Activated naive CD4-positive, alpha-beta T cell treated with anti-CD3 and anti-CD28 coated beads, Interleukin-2, amount 50 U/mL, for 72 hours (primary cell): ENCODE measurements at places on chromosomes 5 and 9. TPM values are rescaled to one million over a fixed set of nuclear protein-coding genes. Genes with fewer than 3 reads are reported as not detected.

The ZNF622 gene
- 37.3 TPM for total RNA-seq

- no peak for DNase-seq
These were observed 62.0 kb downstream of the RASGRF2 start for GRCh38 chr5:81021951-81022687.

GRCh38 chr5:135157421-135158313, 123.6 kb upstream of the PITX1 start:
- DNase-seq = no peak

The NUP214 gene
- total RNA-seq = 46.4 TPM

GRCh38 chr5:127101935-127102334, 28.6 kb upstream of the C5orf63 start:
- DNase-seq = no peak

The CD274 gene
- total RNA-seq = 34.5 TPM

The IL7R gene
- total RNA-seq = 309 TPM

GRCh38 chr5:9054322-9054721, 491.6 kb downstream of the SEMA5A start:
- DNase-seq = no peak

The EXOSC3 gene
- 106 TPM for total RNA-seq

GRCh38 chr5:78677777-78678668, 29.5 kb upstream of the LHFPL2 start:
- DNase-seq = no peak

DNA sequence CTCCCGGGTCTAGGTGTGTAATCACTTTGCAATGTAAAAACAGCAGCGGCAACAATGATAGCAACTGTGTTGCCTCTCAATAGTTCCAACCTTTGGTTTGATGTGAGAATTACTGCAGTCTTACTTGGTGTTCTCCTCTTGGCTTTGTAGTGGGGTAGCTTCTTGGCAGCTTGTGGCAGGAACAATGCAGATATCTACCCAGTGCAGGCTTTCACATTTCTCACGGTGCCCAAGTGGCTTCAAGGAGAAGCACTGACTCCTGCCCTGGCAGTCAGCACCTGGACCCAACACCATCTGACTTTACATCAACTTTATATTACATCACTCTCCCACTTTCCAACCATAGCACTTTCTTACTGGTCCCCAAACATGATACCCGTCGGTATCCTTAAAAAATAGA, 28.4 kb upstream of the TIFAB start:
- no peak for DNase-seq

DNA sequence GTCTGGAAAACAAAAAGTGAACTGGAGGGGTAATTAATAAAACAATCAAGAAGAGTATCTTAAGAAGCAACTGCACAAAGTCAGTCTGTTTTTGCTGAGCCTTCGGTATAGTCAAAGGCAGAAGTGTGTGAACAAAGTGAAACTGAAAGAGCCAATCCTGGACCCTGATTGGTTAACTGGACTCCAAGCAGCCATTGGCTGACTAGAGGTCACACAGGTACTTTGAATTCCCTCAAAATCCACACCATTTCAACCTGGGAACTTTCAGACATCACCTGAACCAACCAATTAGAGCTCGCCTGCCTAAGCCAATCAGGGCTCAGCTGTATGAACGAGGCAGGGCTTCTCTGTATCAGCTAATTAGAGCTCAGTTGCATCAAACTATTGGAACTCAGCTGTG, 286.7 kb downstream of the TLE4 start:
- no peak for DNase-seq

DNA sequence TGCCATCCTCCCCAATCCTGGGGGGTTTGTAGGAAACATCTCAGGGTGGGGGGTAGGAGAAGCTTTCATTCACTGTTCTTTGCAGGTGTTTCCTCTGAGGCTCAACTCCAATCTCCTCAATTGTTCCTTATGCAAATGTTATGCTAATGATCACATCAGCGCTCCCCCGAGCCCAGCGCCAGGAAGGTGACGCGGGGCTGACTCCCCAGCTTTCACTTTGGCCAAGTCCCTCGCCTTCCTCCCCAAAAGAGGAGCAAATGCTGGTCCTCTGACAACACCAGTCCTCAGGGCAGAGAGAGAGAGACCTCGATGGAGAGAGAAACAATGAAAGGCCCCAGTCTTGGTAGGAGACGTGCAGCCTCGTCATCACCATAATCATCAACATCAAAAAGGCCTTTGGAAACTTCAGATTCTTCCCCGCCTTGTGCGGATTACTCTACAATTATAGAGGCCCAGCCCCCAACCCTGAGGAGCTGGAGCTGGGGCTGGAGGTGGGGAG, 39.1 kb downstream of the PCDH1 start:
- no peak for DNase-seq

The PPP2CA gene
- total RNA-seq = 133 TPM

GRCh38 chr5:61333321-61333953, 1.4 kb downstream of the ZSWIM6 start:
- peak; percentile 66 for DNase-seq

- no peak for DNase-seq
These were observed 647.2 kb downstream of the PDE4D start for GRCh38 chr5:59246145-59246869.

The IFNA2 gene
- not detected for total RNA-seq

DNA sequence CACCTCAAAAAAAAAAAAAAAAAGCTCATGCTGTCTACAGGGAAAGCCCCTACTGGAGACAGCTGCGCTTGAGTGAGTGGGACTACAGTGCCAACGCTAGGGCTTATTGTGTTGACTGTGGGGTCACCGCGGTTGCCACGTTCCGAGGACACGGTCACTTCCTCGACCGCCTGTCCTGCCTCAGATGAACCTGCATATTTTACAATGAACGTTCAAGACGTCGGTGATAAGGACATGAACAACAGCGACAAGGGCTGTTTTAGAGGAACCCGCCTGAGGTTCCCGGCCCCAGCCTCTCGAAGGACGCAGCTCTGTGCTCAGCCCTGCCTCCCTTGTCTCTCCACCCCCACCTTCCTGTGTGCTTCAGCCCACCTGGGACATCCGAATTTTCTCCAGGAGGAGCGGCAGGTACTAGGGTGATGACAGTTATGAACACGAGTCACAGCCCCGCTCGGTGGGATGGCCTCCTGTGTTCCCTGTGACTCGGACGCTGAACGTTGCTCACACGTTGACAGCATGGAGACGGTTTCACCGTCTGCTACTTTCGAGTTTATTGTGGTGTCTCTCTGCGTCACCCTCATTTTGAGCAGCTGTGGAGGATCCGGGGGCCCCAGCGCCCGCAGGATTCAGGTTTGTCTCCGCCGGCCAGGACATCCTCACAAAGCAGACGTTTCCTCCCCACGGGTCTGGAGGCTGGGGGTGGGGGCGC, 11.3 kb upstream of the DIPK1B start:
- DNase-seq = peak; percentile 75

The PCDHGA8 gene
- total RNA-seq = not detected

The SIT1 gene
- 67.8 TPM for total RNA-seq

DNA sequence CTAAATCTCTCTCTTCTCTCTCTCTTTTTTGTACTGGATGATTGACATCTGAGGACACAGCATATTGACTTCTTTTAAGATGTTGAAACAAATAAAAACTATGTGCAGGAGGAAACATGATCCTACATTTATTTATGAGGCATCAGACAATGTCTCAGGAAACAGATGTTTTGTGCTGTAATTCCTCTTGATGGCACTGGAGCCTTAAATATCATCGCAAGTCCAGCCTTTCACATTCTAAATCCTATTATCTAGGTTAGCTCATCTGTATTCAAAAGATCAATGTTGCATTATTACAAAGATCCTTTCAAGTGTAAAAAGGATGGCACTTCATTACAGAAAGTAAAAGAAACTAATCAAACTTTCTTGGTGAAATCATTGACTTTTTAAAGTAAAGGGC, 63.9 kb downstream of the MAT2B start:
- no peak for DNase-seq

The ENTPD2 gene
- total RNA-seq = 0.27 TPM

DNA sequence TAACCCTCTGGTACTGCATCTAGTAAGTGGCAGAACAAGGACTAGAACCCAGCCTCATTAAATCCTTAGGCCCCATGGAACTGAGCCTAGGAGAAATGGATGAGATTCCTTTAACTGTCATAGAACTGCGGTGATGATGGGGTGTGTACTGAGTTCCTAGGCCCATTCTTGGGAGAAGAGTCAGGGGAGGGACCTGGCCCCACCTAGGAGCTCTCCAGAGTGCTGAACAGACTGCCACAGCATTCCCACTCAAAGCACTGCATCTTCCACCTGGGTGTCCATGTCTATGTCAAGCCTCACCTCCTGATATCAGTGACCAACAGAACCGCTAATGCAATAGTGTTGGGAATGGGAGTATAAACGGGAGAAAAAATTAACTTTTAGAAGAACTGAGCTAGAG, 36.6 kb downstream of the TTLL11 start:
- DNase-seq = no peak

The ACTL7A gene
- total RNA-seq = not detected

The SH2D3C gene
- 39.3 TPM for total RNA-seq

The SLC25A2 gene
- total RNA-seq = 0.23 TPM

The F12 gene
- 9.8 TPM for total RNA-seq

The FBP1 gene
- 1.2 TPM for total RNA-seq

The CDH18 gene
- not detected for total RNA-seq

- no peak for DNase-seq
These were observed 1048.7 kb upstream of the NUDT12 start for GRCh38 chr5:104611135-104611767.

DNA sequence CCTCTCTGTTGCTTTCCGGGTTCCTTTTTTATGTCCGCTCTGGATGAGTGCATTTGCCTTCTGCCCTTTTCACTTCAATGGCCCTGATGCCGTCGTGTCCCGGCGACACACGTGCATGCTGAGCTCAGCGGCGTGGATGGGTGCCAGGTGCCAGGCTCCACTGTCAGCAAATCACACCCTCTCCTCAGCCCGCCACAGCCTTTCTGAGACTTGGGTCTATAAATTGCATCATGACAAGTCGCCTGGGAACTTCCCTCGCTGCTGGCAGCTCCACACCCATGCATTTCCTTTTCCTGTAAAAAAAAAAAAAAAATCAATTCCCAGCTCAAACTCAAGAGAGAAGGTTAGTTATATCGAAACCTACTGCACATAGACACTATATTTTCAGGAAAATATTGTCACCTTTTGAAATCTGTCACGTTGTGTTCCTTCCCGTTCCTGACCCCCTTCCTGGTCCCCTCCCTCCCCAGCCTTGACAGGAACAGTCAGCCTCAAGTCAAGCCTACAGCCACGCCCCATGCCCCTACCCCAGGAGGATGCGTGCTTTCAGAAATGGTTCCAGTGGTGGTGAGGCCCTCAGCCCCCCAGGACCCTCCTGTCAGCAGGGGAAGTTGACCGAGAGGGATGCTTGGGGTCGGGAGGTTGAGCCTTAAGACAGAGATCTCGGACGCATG, 110.3 kb upstream of the PTCH1 start:
- peak; percentile 45 for DNase-seq

- DNase-seq = no peak
These were observed 4.6 kb downstream of the PTCH1 start for GRCh38 chr9:95511952-95512708.
